ENCODE measurements at places on chromosomes 1 and 21. TPM values are rescaled to one million over a fixed set of nuclear protein-coding genes. Genes with fewer than 3 reads are reported as not detected.

RRP1B gene
- 74.5 TPM for total RNA-seq

DNA sequence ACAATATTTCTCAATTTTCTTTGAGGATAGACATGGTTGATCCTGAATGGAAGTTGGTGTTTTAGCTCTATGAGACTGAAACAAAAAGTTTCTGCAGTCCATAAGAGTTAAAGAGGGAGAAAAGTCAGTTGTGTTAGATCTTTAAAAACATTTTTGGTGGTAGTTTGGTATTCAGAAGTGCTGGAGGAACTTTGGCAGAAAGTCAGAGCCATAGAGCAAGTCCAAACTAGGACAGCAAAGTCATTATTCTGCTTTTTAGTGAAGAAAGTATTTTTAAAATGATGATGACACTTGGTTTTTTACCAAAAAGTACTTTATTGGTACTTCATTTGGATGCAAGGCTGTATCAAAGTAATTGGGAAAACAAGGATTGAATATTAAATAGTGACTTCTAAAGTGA is 41.8 kb downstream of the FNBP1L start:
- DNase-seq, result no peak

DNA sequence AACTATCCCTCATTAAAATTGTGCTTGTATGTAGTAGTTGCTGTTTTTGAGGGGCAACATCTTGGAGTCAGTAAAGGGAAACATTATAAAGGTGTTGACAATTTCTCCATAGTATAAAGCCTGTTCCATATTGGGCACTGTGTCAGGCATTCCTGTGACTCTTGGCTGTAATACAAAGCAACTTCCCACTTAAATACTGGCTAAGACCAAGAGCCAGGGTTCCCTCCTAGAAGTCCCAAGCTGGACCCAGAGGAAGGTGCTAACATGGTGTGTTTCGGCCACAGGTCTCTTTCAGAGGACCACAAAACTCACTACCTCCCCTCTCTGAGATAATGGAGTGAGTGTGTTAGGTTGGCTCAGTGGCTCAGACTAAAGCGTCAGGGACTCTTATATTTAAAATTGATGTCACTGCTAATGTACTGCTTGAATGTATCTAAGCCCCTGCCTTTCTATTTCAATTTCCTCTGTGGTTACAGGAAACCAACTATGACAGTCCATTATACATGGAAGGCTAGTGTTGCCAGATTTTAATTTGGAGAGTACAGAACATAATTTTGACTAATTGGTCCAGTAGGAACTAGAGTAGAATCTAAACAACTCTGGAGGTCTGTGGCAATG is 74.7 kb upstream of the RGL1 start:
- no peak for DNase-seq

- DNase-seq, result no peak
These were observed 112.4 kb upstream of the VANGL1 start for GRCh38 chr1:115529216-115529897.

GRCh38 chr1:166470441-166470840 is 303.6 kb upstream of the FAM78B start:
- DNase-seq, result no peak

Data from OCI-LY7 (cell line).